ENCODE measurements at places on chromosomes 11 and 22.

- DNase-seq, result no peak
Observed at GRCh38 chr11:26333906-26334305, 2.0 kb downstream of the ANO3 start.

- DNase-seq, result no peak
Observed at GRCh38 chr22:26907366-26907765, 250.0 kb downstream of the MIAT start.

DNA sequence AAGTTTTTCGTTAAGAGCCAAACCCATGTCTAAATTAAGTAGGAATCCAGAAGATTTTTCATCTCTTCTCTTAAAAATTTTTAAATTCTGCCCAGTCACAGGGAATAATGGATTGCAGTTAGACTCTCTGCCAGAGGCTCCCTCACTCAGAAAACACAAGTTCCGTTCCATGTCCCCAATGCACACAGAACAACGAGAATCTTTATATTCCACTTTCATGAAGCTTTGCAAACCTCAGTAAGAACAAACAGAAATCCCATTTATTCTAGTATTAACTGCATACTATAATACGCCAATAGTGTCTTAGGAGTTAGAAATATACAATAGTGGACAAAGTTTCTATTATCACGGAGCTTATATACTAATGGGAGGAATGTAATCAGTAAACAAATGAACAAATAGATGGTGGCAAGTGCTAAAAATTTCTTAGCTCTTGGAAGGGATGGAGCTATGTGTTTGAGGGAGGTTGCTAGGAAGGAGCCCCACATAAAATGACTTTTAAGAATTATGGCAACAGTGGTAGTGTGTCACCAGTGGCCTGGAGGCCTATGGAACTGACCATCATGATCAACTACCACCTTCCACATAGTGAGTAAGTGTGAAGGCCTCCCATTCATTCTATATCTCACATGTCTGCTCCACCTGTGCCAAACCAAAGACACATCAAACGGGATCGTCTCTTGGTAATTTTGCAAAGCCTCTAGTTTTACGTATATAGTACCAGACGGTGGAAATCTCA, 24.9 kb downstream of the PICALM start:
- no peak for DNase-seq

DNA sequence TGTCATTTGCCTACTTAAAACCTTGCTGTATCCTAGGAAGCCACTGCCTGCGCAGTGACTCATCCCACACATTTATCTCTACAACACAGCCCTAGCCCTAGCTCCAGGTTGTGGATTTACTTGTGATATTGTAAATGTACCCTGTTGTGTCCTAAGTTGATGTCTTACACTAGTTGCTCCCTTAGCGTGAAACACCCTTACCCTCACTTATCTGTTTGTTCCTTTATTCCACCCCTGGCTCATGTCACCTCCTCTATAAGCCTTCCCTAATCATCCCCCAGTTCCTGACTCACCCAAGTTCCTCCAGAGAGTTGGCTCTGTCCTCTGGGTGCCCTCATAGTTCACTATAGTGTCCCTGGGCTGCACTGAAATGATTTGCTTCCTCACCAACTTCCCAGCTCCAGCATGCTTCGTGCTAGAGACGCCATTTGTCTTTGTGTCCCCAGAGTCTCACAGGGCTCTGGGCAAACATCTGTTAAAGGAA, 431.8 kb upstream of the FAT3 start:
- DNase-seq, result no peak

GRCh38 chr11:64119700-64120099, 46.2 kb downstream of the MACROD1 start:
- DNase-seq, result no peak

- DNase-seq, result no peak
Observed at GRCh38 chr11:102783016-102783415, 2.6 kb upstream of the MMP10 start.

GRCh38 chr11:2428322-2428795, 16.0 kb downstream of the TRPM5 start:
- DNase-seq, result peak; percentile 73

DNA sequence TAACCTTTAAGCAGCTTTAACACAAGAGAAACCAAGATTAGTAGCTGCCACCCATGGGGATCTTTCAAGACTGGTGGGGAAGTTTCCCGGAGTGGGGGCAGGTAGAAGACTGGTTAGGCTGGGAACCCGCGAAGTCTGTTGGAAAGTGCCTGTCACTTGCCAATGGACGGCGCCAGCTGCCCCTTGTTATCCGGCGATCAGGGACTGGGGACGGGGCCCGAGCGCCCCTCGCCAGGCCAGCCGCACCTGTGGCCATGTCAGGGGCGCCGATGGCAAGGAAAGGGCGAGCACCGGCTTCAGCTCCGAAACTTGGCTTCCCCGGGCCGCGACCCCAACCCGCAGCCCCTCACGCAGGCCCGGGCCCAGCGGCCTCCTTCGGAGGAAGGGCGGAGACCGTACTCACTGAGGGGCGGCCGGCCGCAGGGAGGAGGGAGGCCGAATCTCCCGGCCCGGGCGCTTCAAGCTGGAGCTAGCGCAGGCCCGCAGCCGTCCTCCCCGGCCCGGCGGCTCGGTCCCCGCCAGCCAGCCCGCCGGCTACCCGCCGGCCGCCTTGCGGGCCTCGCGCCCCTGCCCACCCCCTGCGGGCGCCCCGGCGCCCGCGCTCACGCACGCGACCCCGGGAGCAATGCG, 539 bp downstream of the EIF4ENIF1 start:
- DNase-seq, result peak; percentile 28

DNA sequence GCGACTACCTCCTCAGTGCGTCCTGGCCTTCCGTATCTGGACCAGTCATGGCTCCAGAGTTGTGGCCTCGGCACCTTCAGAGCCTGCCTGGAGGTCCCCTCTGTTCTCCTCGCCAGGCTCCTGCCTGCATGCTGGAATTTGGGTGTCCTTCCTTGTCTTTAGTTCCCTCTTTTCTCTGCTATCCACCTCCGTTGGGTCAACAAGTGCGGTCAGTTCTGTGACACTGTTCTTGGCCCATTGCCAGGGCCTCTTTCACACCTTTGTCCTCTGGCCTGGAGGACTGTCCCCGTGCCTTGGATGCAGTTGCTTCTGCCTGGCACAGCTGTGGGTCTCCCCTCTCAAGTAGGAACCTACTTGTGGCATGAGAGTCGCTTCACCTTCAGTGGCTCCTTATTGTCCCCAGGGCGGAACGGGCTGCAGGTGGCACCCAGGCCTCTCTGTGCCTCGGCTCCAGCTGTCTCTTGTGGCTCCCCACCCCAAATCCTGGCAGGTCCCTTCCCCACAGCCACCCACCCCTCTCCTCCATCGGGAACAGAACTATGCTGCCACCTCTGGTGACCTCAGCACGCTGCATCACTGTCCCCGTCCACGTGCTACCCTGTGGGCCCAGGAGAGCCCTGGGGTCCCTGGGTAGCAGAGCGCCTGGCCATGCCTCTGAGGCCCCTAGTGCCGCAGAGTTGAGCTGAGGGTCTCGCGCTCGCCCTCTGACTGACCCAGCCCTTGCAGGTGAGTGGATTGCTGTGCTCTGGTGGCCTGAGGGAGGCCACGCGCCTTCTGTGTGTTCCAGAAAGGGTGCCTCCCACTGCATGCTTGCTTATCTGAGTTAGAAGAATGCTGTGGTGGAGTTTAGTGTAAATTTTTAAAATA, 4.7 kb downstream of the DGCR8 start:
- no peak for DNase-seq

DNA sequence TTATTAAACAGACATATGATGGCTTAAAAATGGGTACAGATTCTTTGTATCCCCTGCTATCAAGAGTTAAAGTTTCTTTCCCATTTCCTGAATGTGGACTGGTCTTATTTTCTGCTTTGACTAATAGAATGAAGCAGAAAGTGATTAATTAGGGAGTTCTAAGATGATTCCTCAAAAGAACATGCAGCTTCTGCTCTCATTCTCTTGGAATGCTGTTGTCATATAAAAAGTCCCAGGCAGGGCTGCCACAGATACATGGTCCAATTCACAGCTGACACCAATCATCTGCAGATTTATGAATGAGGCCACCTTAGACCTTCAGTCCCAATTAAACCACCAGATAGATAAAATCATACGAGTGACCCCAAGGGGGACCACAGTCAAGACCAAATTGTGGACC, 844.5 kb upstream of the RAG2 start:
- DNase-seq, result no peak

- DNase-seq, result no peak
Observed at GRCh38 chr22:45546333-45547015, 43.8 kb downstream of the FBLN1 start.

DNA sequence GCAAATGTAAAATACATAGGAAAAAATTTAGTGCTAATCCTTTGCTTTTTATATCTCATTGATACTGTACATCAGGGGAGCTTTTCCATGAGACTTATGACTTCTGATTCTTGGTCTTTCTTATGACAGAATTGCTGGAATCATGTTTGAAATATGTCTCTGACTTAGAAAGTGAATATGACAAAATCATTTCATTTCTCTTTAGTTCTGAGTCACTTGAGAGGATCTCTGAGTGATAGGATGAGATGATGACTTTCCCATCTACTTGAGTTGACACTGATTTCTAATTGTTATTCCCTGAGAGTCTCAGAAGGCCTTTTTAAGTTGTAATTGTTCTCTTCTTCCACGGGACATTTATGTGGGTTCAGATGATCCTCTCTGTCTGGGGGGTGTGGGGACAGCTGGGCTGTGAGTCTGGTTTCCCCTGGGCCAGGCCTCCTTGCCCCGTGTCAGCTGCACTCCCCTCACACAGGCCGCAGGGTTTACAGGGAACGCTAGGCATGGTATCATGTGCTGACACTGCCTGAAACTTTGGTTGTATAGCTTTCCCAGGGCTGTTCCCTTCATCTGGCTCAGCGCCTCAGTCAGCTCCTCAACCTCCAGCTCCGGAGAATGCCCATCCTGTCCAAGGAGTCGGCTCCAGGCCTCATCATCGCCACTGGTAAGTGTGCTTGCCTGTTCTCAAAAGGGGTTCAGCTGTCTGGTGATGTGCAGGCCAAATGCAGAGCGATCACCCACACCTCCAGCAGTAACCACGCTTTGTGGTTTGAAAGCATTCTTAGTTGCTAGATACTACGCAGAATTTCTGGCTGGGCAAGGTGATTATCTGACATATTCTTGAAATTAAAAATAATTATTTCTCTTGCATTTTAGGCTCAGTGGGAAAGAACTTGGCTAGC, 69.5 kb upstream of the SORL1-AS1 start:
- no peak for DNase-seq

- DNase-seq, result no peak
Observed at GRCh38 chr11:61489833-61490721, 18.5 kb upstream of the LRRC10B start.

- DNase-seq, result no peak
Observed at GRCh38 chr22:43745411-43745770, 66.7 kb downstream of the EFCAB6 start.

DNA sequence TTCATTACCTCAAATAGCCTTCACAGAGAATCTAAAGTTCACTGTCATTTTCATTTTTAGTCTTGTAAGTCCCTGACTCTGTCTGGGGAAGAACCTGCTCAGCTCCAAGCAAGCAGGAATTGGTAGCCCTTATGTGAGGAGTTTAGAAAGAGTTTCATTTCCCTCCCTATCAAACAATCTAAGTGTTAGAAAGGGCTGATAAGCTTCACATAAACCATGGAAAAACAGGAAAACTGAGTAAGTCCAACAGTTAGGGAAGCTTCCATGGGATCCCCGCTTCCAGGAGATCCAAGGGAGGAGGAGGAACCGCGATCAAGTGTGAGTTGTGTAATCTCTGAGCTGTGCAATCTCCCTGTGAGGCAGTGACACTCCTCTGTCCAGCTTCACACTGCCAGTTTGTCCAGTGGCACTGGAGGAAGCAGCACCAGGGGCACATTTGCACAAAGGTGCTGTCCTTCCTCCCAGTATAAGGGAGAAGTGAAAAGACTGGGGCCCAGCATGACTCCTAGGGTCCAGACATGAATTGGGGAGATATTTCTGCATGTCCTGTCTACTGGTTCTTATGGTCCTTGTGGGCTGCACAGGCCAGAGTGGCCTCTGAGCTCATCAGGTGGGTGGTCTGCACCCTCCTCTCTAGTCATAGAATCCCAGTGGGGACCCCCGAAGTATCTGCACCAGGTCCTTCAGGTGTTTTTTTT, 4.3 kb downstream of the PRAME start:
- DNase-seq, result peak; percentile 42

- peak; percentile 92 for DNase-seq
Observed at GRCh38 chr11:47257517-47258316, at the start of gene NR1H3. Gene NR1H3, plus strand, starts transcription at chr11:47257996. Its CDS starts 1,221 bp downstream, at chr11:47259217.

- no peak for DNase-seq
Observed at GRCh38 chr11:123545726-123546270, 108.6 kb downstream of the SCN3B start.

- DNase-seq, result peak; percentile 68
Observed at GRCh38 chr11:45233121-45233803, 52.9 kb downstream of the SYT13 start.

- no peak for DNase-seq
Observed at GRCh38 chr11:34805937-34806336, 110.2 kb downstream of the APIP start.

- no peak for DNase-seq
Observed at GRCh38 chr22:28116219-28116673, 197.2 kb upstream of the PITPNB start.

- no peak for DNase-seq
Observed at GRCh38 chr11:48093795-48094642, 113.7 kb downstream of the PTPRJ start.

GRCh38 chr11:82722231-82722630, 11.4 kb downstream of the FAM181B start:
- no peak for DNase-seq

DNA sequence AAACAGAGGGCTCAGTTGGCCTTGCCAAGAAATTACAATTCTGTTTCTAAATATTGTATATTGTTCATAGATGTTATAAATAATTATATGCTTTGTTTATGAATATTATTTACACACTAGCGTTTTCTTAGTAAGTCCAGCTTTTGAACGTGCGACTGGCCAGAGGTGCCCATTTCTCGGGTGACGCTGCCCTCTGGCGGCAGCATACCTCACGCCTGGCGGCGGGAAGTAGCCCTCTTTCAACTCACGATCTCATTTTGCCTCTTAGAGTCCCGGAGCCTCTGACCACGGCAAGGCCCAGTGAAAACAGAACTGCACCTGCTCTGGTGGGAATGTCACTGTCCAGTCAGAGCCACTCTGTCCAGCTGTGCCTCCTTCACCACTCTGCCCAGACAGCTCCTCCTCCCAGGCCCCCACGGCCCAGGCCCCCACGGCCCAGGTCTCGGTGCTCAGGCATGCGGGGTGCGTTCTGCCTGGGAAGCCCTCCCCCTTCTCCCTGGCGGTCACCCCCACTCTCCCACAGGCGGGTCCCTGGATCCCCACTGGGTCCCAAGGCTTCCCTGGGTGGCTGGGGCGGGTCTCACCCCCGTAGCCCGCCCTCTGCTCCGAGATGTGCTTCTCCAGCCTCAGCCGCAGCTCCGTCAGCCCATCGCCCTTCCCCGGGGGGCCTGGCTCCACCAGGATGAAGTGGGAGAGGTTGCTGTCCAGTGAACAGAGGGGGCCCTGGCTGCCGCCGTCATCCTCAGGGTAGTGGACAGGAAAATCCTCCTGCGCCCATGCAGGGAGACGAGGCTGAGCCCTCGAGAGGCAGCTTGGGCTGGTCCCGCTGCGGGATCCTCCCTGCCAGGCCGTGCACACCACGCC, 19.3 kb downstream of the TSSC4 start:
- peak; percentile 77 for DNase-seq

Data from inflammatory macrophage (primary cell).